H7 (cell line): ENCODE measurements at places on chromosomes 6 and 20. TPM values are rescaled to one million over a fixed set of nuclear protein-coding genes. Genes with fewer than 3 reads are reported as not detected.

- no peak for DNase-seq
Observed at GRCh38 chr6:145047891-145048290, 687.4 kb downstream of the EPM2A start.

Gene CGA
- total RNA-seq, result not detected in 2 replicates

- DNase-seq, result no peak
Observed at GRCh38 chr20:2431185-2431584, 39.4 kb downstream of the SNRPB start.

GRCh38 chr6:3001773-3002293 is 2.1 kb downstream of the NQO2 start:
- peak; percentile 68 for DNase-seq

DNA sequence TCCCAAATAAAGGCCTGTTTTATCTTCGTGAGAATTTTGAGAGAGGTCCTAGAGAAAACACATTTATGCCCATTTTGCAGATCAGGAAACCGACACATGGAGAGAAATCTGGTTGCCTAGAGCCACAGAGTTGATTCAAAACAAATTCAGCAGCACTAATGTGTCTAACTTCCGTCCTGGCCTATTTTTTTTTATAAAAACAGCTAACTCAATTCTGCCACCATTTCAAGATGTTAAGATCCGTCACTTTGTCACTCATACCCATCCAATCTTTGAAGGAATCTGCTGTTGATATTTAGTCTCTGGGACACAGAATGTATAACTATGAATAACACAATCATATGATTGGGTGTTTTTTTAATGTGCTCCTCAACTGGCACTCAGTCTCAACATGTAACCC is 611.1 kb upstream of the ARID1B start:
- DNase-seq, result no peak

- no peak for DNase-seq
Observed at GRCh38 chr6:158737710-158738615, 81.2 kb downstream of the EZR start.

Gene PRSS16
- 5.0 and 5.2 TPM in 2 replicates for total RNA-seq

Gene HLA-DPB1
- 27.6 and 29.3 TPM in 2 replicates for total RNA-seq

- DNase-seq, result no peak
Observed at GRCh38 chr6:80976336-80976735, 776.1 kb downstream of the TENT5A start.

Gene B3GAT2
- 0.18 and 0.28 TPM in 2 replicates for total RNA-seq

DNA sequence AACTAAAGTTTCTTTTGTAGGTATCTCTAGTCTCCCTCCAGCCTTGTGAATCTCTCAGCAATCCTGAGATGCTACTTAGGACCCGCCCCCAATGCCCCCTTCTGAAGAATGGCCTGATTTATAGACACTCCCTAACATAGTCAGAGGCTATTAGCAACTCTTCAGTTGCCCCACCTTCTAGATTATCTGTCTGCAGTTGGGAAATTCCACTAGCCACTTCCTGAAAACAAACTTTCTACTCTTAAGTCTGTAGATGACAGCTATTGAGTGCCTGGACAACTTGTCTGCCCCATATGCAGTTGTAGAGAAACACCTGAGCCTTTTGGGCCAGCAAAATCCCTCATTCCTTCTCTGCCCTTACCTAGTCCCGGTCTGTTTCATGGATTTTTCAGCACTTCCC is 188.2 kb upstream of the PREP start:
- no peak for DNase-seq

DNA sequence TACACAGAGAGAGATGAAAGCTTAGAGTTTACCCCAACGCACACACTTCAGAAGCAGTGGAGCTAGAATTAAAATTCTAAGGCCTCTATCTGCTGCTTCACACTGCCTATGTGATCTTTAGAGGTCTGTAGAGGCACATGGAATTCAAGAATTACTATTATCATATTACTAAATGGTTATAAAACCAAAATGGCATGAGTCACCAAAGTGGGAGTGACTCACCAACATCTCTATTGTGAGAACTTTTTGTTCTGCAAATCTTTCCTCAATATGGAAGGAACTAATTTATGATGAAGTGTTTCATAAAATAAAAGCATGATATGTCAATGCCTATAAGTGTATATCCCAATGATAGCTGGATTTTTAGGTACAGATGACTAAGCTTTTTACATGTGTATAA is 28.5 kb upstream of the TMEM244 start:
- DNase-seq, result no peak

DNA sequence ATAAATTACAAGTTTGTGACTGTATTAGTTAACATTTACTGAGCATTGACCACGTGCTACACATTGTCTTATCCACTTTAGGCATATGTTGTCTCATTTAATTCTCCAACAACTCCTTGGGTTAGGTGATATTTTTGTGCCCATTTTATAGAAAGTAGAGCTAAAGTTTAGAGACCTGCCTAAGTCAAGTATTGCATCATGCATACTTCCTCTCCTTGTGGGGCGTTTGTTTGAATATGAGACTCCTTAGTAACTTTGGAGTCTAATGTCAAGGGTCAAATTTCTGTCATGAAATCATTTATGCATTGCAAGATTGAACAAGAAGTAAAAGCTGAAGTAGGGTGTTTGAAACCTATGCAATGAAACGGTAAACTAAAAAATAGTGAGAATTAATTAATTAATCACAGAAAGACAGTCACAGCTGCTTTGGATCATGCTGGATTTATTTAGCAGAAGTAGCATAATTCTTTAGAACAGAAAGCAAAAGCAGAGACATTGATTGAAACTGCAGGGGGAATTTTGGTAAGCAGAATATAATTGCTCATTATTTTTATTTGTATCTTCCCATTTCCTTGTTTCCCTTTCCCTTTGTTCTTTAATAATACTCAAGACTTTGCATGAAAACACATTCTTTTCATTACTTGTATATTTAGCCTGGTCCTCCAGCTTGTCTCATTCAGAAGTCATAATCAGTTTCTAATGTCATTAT is 1374.4 kb upstream of the GJE1 start:
- no peak for DNase-seq

GRCh38 chr20:22974354-22974753 is 60.8 kb upstream of the SSTR4 start:
- peak; percentile 33 for DNase-seq

Gene GSTA2
- not detected in 2 replicates for total RNA-seq

DNA sequence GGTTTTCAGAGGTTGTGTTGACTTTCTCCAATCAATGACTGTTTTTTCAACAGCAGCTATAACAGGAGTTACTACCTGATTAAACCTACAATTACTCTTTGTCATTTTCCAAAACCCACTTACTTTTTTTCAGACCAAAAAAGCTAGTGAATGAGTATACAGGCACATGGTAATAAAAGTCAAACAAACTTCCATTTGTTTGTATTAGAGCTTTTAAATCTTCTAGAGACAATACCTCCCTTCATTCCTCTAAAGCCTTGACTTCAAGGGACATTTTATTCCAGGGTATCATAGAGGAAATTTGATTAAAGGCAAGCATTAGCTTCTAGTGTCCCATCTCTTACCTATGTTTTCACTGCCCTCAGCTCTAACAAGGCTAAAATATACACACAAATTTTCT is 52.7 kb downstream of the IL22RA2 start:
- DNase-seq, result no peak

- DNase-seq, result peak; percentile 58
Observed at GRCh38 chr6:7992002-7992815, 72.0 kb downstream of the BLOC1S5 start.

GRCh38 chr20:48403167-48403761 is 424.5 kb downstream of the PREX1 start:
- no peak for DNase-seq

- DNase-seq, result no peak
Observed at GRCh38 chr20:64260239-64260638, 4.7 kb downstream of the PCMTD2 start.

Gene MYL9
- 23.4 and 25.0 TPM in 2 replicates for total RNA-seq

DNA sequence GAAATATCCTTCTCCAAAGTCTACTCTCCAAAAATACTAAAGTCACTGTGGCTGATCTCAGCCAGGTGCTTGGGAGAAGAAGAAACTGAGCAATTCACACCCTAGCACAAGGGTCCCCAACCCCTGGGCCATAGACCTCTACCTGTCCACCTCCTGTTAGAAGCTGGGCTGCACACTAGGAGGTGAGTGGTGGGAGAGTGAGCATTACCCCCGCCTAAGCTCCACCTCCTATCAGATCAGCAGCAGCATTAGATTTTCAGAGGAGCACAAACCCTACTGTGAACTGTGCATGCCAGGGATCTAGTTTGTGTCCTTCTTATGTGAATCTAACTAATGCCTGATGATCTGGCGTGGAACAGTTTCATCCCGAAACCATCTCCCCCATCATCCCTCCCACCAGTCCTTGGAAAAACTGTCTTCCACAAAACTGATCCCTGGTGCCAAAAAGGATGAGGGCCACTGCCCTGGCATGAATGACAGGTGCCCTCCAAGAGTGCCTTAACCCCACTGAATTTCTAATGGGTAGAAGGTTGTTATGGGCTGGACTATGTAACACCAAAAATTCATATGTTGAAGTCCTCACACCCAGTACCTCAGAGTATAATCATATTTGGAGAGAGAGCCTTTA is 109.2 kb upstream of the CDYL start:
- no peak for DNase-seq

GRCh38 chr6:14876778-14877613 is 368.9 kb upstream of the JARID2 start:
- DNase-seq, result no peak

GRCh38 chr6:42120895-42121865 is 21.2 kb downstream of the C6orf132 start:
- DNase-seq, result no peak

- DNase-seq, result no peak
Observed at GRCh38 chr6:7805078-7805849, 79.4 kb downstream of the BMP6 start.

Gene PRSS35
- total RNA-seq, result 1.5 and 1.6 TPM in 2 replicates

DNA sequence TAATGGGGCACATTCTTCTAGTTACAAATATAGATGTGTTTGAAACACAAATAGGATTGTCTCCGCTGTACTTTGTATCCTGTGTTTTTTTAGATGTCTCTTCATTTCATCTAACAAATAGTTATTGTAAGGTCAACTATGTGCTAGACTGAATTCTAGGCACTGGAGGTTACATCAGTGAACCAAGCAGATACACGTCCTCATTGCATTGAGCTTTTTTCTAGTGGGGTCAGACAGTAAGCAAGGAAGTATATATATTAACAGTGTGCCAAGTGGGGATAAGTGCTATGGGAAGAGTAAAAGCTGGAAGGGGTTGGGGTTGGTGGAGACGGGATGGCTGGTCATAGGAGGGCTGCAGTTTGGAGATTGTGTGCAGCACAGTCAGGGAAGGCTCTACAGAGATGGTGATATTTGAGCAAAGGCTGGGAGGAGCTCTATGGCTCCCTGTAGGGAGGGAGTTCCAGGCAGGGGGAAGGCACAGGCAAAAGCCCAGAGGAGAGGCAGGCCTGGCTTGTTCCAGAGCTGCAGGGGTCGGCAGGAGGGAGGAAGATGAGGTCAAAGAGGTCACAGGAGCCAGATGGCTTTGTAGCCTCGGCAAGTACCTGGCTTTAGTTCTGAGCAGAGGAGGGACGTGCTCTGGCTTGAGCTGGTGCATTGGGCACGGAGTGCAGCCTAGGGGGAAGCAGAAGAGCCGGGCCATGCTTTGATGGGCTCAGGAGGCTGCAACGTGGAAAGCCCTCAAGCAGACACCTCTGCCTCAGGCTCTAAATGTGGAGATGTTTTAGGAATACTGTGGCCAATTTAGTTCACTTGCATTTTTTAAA is 152.3 kb downstream of the ZDHHC14 start:
- peak; percentile 83 for DNase-seq

- DNase-seq, result no peak
Observed at GRCh38 chr6:2741756-2742155, 9.0 kb downstream of the MYLK4 start.

- DNase-seq, result no peak
Observed at GRCh38 chr6:47106216-47106615, 64.1 kb upstream of the ADGRF1 start.

- no peak for DNase-seq
Observed at GRCh38 chr6:1635305-1636010, 25.7 kb downstream of the FOXC1 start.

- DNase-seq, result no peak
Observed at GRCh38 chr20:3483784-3484183, 13.0 kb downstream of the ATRN start.

GRCh38 chr6:44415873-44416502 is 28.5 kb downstream of the CDC5L start:
- no peak for DNase-seq

DNA sequence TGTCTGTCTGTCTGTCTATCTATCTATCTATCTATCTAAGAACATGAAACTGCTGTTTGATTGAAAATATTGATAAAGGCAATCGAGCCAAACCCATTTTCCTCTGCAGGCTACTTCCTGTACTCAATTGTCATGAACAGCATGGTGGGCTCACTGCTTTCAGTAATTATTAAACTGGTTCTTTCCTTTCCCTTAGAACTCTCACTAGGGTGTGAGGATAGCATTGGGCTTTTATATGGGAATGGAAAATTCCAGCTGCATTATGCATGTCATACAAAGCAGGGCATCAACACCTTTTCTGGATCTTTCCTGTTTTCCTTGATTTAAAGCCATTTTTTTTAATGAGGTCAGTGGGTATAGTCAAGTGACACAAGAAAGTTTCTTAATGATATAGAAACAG is 161.0 kb upstream of the SYNCRIP start:
- no peak for DNase-seq

GRCh38 chr20:16381444-16381843 is 191.8 kb downstream of the KIF16B start:
- DNase-seq, result no peak

DNA sequence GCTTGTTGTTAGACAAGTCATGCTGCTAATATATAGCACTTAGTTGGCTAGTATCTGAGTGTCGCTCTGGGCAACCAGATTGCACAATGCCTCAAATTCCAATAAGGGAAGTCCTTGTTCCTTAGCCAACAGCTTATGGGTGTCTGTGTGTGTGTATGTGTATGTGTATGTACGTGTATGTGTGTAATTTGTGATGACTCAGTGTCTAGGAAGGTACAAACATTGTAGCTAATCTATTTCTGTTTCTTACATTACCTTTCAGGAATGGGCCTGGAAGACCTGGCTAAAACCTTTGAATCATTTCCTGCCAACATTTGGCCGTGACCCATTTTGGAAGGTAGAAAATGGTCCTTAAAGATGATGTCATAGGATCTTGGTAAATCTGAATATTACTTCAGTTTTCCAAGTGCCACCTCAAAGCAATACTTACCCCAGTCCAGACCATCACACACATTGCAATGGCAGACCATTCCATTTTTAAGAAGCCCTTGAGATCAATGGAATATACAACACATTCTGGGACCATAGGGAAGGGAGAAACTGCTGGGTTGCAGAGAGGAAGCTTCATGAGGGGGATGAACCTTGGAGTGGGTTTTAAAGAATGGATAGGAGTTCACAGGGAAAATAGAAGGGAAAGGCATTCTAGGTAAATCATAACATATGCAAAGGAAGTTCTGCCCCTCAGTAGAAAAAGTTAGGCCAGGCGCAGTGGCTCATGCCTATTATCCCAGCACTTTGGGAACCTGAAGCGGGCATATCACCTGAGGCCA is 25.1 kb downstream of the NEDD9 start:
- DNase-seq, result no peak

GRCh38 chr6:7680393-7681075 is 45.4 kb upstream of the BMP6 start:
- DNase-seq, result no peak

Gene SIGLEC1
- total RNA-seq, result not detected in 2 replicates

Gene DYNLT2
- 1.3 and 1.7 TPM in 2 replicates for total RNA-seq
